GM18507 (cell line): ENCODE measurements at places on chromosomes 5 and 9.

DNA sequence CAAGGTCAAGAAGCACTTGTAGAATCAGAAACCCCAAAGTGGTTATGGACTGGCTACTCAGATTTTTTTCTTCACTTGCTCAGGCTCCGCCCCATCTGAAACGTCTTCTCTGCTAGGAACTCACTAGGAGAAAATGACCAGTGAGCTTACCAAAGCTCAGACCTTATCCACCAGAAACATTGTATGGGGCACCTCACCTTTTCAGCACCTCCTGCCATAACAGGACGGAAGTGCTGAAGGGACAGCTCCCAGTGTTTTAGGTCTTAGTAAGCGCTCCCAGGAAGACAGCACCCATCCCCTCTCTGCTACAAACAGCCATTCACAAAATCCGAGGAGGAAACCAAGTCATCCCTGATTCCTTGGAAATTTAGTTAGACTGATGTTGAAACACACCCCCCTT lies 1.2 kb upstream of the GABRA1 start:
- DNase-seq: no peak

DNA sequence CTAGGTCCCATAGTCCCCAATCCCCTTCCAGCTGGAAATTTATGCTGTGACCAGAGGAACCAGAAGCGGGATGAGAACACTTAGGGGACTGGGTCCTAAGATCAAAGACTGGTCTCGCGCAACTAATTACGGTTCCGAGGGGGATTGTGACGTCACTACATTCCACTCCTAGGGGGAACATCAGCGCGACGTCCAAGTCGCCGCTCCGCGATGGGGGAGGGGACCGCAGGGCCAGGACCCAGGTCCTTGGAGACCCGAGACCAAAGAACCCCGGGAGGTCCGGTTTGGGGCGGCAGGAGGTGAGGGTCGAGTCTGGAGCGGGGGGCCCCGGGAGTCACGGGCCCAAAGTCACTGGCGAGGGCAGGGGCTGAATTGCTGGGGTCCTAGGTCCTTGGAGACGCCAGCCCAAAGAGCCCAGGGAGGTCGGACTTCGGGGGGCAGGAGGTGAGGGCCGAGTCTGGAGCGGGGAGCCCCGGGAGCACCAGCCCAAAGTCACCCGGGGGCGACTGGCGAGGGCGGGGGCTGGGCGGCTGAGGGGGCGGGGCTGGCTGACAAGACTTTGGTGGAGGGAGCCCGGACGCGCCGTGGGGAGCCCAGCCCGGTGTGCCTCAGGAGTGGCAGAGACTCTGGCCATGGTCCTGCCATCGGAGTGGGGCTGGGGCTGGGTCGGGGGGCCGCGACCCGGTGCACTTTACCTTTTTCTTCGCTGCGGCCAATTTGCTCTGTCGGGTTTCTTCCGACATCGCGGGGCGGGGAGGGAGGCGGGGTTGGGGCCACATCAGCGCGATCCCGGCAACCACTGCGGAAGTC lies at the start of gene GOLGA2:
GOLGA2 (minus strand) TSS at position 810 of the 810 bp plus-strand sequence; CDS start at position 779, 31 bp downstream.
- DNase-seq: peak; percentile 44

DNA sequence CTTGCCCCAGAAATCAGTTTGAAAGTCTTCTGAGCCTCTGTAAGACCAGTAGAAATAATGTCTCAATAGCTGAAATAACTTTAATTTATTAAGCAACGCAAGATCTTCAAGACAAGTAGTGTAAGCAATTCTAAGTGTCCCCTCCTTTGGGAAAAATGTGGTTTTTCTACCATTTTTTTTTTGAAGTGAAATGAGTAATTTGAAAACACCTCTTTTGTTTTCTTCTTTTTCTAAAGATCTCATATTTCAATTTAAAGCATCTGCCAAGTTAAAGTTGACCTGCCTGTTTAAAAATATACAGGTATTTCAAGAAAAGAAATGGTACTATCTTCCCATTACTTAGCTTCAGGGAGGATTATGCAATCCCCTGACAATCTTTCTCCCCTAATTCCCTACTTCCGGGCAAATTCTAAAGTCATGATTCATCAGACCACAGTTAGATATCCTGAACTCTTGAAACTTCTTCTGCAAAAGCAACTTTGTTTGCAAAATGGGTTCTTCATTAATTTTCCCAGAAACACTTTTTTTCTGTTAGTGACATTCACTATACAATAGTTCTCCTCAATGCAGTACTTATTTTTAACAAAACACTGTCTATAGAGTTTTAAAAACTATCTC lies 7.8 kb upstream of the ANXA1 start:
- DNase-seq: no peak

- DNase-seq: no peak
These were observed 19.2 kb upstream of the ZNF131 start for GRCh38 chr5:43101491-43101890.

DNA sequence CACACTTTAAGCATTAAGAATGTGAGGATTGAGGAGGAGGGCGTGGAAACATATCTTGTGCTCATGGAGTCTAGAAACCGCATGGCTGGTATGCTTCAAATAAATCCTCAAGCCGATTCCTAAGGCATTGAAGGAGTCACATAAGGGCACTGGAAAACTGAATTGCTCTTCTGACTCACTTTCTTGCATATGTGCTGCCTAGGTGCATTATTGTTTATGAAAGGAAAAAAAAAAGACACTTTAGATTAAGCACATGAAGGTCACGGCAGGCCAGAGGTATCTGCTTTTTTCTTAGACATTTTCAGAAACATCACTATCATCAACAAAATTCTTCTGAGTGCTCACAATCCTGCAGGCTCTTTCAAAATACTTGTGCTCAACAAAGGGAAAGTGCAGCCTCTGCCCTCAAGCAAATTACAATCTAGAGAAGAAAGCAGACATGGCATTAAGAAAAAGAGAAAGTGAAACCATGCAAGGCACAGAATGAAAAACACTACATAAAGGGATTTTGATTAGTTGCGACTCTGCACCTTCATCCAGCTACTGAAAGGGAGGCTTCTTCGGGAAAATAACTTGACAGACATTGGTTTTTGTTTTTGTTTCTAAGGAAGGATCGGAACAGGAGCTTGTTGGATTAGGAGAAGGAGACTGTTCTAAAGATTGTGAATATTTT lies 2117.6 kb downstream of the MAT2B start:
- DNase-seq: no peak
